Hair follicle dermal papilla cell (primary cell): ENCODE measurements at places on chromosomes 13 and 19. TPM values are rescaled to one million over a fixed set of nuclear protein-coding genes. Genes with fewer than 3 reads are reported as not detected.

LSM14A gene
- 66.9 and 73.2 TPM in 2 replicates for total RNA-seq

TOMM40 gene
- total RNA-seq, result 34.2 and 41.9 TPM in 2 replicates

ASPDH gene
- not detected in 2 replicates for total RNA-seq

ZNF709 gene
- 2.6 and 3.7 TPM in 2 replicates for total RNA-seq

MAB21L1 gene
- total RNA-seq, result 1.5 and 6.0 TPM in 2 replicates

GGACT gene
- 10.6 and 11.4 TPM in 2 replicates for total RNA-seq

ODAD3 gene
- total RNA-seq, result 0.32 and 0.36 TPM in 2 replicates

MYPOP gene
- total RNA-seq, result 1.6 and 2.4 TPM in 2 replicates

CATSPERD gene
- total RNA-seq, result under 0.01 TPM in 1 of 2 replicates, not detected in the other

RTBDN gene
- not detected in 2 replicates for total RNA-seq

KIR2DL1 gene
- not detected in 2 replicates for total RNA-seq

NLRP5 gene
- not detected in 2 replicates for total RNA-seq

KLK12 gene
- not detected in 2 replicates for total RNA-seq

VAV1 gene
- total RNA-seq, result not detected in 2 replicates

GIPC3 gene
- 0.16 and 0.24 TPM in 2 replicates for total RNA-seq

CCDC159 gene
- total RNA-seq, result 6.1 and 10.5 TPM in 2 replicates

TBCB gene
- total RNA-seq, result 131 and 159 TPM in 2 replicates

B3GNT8 gene
- 5.8 TPM in 2 replicates for total RNA-seq

ZNF444 gene
- total RNA-seq, result 16.9 and 17.1 TPM in 2 replicates

SYCN gene
- not detected in 2 replicates for total RNA-seq

GPC5 gene
- 0.12 and 0.65 TPM in 2 replicates for total RNA-seq

TJP3 gene
- not detected in 2 replicates for total RNA-seq

TMPRSS9 gene
- under 0.01 TPM in 1 of 2 replicates, not detected in the other for total RNA-seq

STAP2 gene
- 3.1 and 4.9 TPM in 2 replicates for total RNA-seq

NTF4 gene
- not detected in 2 replicates for total RNA-seq

CGB3 gene
- total RNA-seq, result not detected in 2 replicates

OR7C1 gene
- total RNA-seq, result not detected in 2 replicates

ZNF229 gene
- 17.2 and 20.9 TPM in 2 replicates for total RNA-seq

GDF15 gene
- 4.5 and 4.9 TPM in 2 replicates for total RNA-seq

TMEM150B gene
- not detected in 2 replicates for total RNA-seq

RNF113B gene
- not detected in 2 replicates for total RNA-seq

ZNF576 gene
- 8.8 and 11.1 TPM in 2 replicates for total RNA-seq

LIPE gene
- 3.1 and 3.3 TPM in 2 replicates for total RNA-seq

SULT2A1 gene
- total RNA-seq, result not detected in 2 replicates

SIRT6 gene
- 11.4 and 14.9 TPM in 2 replicates for total RNA-seq

ERICH4 gene
- total RNA-seq, result not detected in 2 replicates

LGALS4 gene
- not detected in 2 replicates for total RNA-seq

PSG11 gene
- total RNA-seq, result 0.97 TPM in 1 of 2 replicates, not detected in the other

KLK4 gene
- total RNA-seq, result not detected in 2 replicates

CYP4F8 gene
- total RNA-seq, result not detected in 2 replicates
